ENCODE measurements at places on chromosomes 5 and 9.

- DNase-seq: no peak
These were observed 44.6 kb downstream of the IRF1 start for GRCh38 chr5:132445930-132446329.

DNA sequence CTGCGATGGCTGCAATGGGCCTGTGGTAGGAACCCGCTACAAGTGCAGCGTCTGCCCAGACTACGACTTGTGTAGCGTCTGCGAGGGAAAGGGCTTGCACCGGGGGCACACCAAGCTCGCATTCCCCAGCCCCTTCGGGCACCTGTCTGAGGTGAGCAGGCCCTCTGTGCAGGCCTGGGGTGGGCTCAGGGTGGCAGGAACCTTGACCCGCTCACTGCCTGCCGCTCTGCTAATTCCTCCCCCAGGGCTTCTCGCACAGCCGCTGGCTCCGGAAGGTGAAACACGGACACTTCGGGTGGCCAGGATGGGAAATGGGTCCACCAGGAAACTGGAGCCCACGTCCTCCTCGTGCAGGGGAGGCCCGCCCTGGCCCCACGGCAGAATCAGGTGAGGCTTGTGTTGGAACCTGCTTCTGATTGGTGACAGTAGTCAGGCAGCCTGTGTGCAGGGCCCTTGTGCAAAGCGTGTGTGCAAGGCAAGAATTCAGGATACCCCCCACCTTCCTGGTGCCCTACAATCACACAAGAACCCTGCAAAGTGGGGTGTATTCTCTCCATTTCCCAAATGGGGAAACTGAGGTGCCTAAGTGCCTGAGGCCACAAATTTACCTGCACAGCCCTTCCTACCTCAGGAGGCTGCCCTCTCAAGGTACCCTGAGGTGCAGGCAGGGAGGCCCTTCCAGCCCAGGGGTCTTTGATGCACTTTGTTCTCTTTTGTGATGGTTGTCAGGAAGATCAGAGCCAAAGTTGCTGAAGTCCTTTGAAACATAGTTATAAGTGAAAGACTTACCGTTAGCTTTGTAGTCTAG is 3.4 kb downstream of the SQSTM1 start:
- no peak for DNase-seq

- no peak for DNase-seq
These were observed 77.7 kb downstream of the TMEM174 start for GRCh38 chr5:73250645-73251044.

- DNase-seq: no peak
These were observed at the start of gene P4HA2 for GRCh38 chr5:132227485-132228240. P4HA2 (minus strand) TSS chr5:132227853; CDS start chr5:132218626, 9,227 bp downstream.

DNA sequence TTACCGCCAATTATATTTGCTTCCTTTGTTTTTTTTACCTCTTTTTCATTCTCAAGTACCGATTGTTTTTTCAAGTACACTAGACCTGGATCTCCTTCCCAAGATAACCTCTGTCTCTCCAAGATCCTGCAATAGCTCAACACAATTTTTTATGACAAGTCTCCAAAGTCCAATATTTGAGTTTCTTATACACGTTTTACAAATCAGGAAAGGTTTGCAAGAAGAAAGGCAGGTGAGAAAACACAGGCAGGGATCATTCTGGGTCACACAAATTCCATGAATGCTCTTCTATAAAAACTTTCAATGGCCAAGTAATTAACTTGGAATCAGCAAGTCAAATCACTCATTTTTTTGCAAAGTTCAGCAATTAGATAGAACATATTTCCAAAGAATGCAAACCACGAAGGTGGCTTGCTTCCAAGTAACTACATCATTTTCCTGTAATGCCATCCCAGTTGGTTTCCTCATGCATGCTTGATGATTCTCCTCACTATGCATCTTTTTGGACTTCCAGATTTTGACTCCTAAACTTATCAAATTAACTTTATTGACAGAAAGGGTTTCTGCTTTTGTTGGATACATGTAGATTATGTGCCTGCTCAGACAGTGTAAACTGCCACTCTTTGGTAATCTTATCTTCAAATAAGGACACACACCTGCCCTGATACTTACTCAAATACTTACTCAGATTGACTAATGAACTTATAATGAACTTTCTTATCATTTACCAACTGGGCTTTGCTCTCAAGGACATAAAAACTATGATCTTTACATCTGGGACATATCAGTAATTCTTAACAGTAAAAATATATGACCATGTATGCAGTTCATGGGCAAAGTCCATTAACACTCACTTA is 24.7 kb upstream of the IFNE start:
- DNase-seq: no peak

GRCh38 chr9:13034694-13035002 is 244.8 kb downstream of the MPDZ start:
- DNase-seq: no peak

- DNase-seq: peak; percentile 37
These were observed 32.3 kb downstream of the ERP44 start for GRCh38 chr9:100066539-100066938.

DNA sequence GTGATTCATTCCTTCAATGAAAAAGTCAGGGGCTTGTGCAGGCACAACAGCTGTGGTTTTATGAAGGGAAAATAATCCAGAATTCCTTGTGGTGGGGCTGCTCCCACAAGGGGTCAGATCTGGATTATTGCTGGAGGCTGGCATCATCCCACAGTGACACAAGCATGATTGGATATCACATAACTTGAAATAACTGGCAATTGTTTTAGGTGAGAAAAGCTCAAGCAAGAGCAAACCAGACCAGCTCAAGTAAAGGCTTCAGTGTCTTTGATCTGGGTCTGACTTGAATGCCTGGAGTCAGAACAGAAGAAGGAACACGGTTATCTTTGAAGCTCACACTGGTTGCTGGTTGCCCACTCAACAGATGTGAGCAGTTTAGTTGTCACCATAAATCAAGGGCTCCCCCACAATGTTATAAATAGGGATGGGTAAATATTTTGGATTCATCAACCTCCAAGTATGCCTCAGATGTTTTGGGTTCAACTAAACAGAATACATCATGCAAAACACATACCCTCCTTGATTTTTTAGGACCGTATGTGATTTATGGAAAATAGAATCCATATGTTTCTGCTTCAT is 3.1 kb upstream of the ZNF474 start:
- no peak for DNase-seq

GRCh38 chr5:113693701-113694100 is 180.2 kb downstream of the YTHDC2 start:
- DNase-seq: no peak

Measured in NCI-H187 treated with DMSO at 0.1 percent for 48 hours (cell line).